Sigmoid colon (tissue), 7 donors: ENCODE measurements at places on chromosomes 11 and 22. TPM values are rescaled to one million over a fixed set of nuclear protein-coding genes. Genes with fewer than 3 reads are reported as not detected.

DNA sequence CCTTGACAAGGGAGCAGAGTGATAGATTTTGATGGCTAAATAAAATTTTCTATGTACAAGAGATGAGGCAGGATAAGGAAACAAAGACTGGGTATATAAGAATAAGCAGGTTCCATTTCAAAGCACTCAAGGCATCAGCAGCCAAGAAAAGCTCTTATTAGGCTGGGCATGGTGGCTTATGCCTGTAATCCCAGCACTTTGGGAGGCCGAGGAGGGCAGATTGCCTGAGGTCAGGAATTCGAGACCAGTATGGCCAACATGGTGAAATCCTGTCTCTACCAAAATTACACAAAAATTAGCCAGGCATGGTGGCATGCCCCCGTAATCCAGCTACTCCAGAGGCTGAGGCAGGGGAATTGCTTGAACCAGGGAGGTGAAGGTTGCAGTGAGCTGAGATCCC, 563.4 kb upstream of the CCDC179 start:
- DNase-seq = no peak
- no peaks in the 10 kb centered on the region for H3K4me1 ChIP-seq
- no peak overlapping the region for H3K4me3 ChIP-seq
- no peak overlapping the region for H3K27ac ChIP-seq

DNA sequence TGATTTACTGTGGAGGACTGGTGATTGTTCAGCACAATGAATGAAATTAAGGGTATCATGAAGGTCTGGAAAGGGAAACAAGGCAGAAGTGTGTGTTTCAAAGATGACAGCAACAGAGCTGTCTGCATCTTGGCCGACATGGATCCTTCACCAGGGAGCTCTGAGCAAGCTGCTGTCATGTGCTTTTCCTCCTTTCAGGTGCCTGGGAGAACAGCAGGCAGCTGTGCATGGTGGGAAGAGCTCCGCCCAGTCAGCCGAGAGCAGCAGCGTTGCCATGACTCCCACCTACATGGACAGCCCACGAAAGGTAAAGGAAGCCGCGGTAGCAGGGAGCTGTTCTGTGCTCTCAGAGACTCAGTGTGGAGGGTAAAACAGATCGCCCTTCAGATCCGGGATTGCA, 87.1 kb upstream of the YWHAH start:
- no peak overlapping the region for H3K4me3 ChIP-seq
- no peak for DNase-seq
- no peaks in the 10 kb centered on the region for H3K4me1 ChIP-seq
- peaks cover 4% of the 10 kb centered on the region for H3K36me3 ChIP-seq

DNA sequence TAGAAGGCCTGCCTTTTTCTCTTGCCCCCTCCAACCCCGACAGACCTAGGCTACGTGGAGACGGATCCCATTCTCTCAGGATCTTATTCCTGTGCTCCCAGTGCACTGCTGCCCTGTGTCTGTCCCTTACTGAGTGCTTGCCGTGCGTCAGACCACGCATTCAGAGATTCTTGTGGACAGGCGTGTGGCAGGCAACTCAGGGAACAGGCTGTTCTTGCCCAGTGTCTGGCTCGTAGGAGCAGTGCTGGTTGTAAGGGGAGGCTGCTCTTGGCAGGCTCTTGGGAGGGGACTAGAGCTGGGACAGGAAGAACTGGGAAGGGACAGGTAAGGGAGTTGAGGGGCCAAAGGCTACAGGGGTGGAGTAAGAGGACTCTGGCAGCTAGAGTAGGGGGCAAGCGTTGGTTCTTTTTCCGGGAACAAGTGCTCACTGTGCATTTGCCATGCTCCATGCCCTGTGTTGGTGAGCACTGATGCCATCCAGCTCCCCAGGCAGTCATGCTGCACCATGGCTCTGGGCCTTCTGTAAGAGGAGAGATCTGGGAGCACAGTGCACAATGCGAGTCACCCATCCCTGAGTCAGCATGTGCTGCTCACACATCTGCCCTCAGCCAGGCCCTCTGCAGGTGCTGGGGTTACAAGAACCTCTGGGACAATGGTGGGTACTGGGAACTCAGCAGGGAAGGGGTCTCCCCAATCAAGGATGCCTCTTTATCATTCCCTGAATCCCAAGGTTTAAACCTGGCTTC, 119.1 kb downstream of the TBC1D22A start:
- no peak for DNase-seq
- H3K27ac ChIP-seq = no peak overlapping the region
- H3K36me3 ChIP-seq = no peaks in the 10 kb centered on the region
- H3K4me1 ChIP-seq = no peaks in the 10 kb centered on the region
- no peak overlapping the region for H3K4me3 ChIP-seq
- no peaks in the 10 kb centered on the region for H3K27me3 ChIP-seq

JAML gene
- 3.3 TPM for total RNA-seq

DNA sequence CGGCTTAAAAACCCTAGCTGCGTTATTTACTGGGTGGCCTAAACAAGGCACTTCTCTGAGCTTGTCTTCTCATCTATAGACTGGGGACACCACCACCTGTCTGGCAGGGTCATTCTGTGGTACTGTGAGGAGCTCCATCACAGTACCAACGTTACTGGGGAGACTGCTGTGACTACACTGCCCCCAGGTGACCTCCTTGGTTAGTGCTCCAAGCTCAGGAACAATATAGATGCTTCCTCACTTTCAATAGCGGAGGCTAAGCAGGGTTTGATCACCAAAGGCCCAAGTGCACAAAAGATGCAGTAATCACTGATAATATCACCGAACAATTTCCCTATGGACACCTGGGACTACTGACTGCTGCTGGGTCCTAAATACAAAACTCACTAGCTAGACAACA, 18.8 kb downstream of the PRPF19 start:
- no peak overlapping the region for H3K27ac ChIP-seq
- no peak overlapping the region for H3K4me3 ChIP-seq
- peaks cover 28% of the 10 kb centered on the region for H3K36me3 ChIP-seq
- H3K27me3 ChIP-seq = no peaks in the 10 kb centered on the region

GRCh38 chr22:32080904-32081303, 37.8 kb downstream of the SLC5A1 start:
- H3K36me3 ChIP-seq = no peaks in the 10 kb centered on the region
- no peak overlapping the region for H3K4me3 ChIP-seq
- H3K27ac ChIP-seq = no peak overlapping the region
- no peaks in the 10 kb centered on the region for H3K27me3 ChIP-seq

- H3K27ac ChIP-seq = no peak overlapping the region
- H3K36me3 ChIP-seq = peaks cover 1% of the 10 kb centered on the region
- no peak for DNase-seq
- H3K27me3 ChIP-seq = no peaks in the 10 kb centered on the region
These were observed 12.0 kb downstream of the ALG8 start for GRCh38 chr11:78127403-78127802.
